ENCODE measurements at places on chromosomes 5 and 9.

DNA sequence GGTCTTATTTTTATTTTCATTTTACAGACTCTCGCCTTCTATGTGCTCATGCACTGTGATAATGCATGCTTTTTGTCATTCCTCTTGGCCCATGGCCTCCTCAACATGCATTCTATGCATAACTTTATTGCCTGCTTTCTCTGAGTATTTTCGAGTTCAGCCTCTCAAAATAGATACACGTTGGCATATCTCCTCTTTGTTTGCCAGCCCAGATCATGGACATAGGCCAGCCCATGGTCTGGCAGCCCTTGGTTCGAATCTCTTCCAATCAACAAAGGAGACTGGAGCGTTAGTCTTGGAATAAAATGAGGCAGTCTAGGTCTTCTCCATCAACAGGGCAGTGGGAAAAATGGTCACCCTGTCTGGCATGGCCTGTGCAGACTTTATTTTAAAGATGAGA is 279.5 kb upstream of the ADAMTS16 start:
- DNase-seq: no peak

GRCh38 chr5:26432386-26432785 is 606.0 kb downstream of the CDH9 start:
- no peak for DNase-seq

DNA sequence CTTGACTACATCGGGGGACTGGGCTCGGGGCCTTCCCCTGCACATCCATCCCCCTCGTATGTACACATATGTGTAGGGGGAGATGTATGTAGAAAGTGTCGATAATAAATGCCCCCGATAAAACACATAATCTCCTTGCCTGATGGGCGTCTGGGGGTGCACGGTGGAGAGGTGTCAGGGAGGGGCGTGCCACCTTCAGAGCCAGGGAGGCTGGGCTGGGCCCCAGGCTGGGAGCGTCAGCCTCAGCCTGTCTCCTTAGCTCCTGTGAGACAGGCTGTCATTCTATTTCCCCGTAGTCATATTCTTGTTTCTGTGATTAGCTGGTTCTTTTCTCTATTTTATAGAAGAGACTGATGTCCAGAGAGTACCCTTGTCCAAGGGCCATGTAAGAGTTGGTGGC is 4.7 kb upstream of the RXRA start:
- no peak for DNase-seq

DNA sequence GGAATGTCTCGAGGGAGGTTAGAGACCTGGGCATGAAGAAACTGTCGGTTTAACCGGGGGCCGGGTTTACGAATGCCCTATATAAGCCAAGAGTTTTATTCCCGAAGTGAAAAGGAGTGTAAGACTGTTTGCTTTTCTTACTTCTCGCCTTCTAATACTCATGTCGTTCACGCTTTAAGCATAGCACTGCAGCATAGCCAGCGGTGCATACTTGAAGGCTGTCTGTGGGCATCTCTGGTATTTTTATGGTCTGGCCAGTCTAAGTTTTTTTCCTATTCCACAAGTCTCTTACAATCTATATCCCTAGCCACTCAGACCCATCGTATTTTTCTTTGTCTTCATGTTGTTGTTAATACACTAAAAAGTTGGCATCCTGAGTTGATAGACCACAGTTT is 1.2 kb downstream of the UHRF2 start:
- DNase-seq: peak; percentile 80

- peak; percentile 80 for DNase-seq
Measured at GRCh38 chr9:108634204-108634603, 221.6 kb downstream of the ACTL7B start.

DNA sequence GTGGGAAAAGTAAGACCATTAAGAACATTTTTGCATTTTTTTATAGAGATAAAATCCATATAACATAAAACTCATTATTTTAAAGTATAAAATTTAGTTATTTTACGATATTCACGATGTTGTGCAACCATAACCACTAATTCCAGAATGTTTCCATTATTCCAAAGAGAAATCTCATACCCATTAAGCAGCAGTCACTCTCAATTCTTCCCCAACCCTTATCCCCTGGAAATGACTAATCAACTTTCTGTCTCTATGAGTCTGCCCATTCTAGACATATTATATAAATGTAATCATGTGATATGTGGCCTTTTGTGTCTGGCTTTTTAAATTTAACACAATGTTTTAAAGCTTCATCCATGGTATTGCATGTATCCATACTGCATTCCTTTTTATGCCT is 115.6 kb upstream of the ADAMTSL1 start:
- peak; percentile 62 for DNase-seq
